Occipital lobe (tissue), 3 donors: ENCODE measurements at places on chromosomes 4 and X.

- no peak for DNase-seq
Measured at GRCh38 chrX:64150775-64151174, 54.7 kb downstream of the AMER1 start.

GRCh38 chr4:124262211-124263179 is 450.0 kb downstream of the ANKRD50 start:
- DNase-seq: peak; percentile 36

GRCh38 chr4:154254999-154255398 is 236.6 kb downstream of the DCHS2 start:
- DNase-seq: no peak

GRCh38 chr4:105896984-105897775 is 1.9 kb downstream of the NPNT start:
- DNase-seq: no peak

- DNase-seq: no peak
Measured at GRCh38 chr4:166657261-166657660, 577.0 kb downstream of the SPOCK3 start.
